ENCODE measurements at places on chromosomes 11 and 22.

GRCh38 chr11:65927904-65928397, 8.7 kb downstream of the DRAP1 start:
- DNase-seq, result peak; percentile 71

DNA sequence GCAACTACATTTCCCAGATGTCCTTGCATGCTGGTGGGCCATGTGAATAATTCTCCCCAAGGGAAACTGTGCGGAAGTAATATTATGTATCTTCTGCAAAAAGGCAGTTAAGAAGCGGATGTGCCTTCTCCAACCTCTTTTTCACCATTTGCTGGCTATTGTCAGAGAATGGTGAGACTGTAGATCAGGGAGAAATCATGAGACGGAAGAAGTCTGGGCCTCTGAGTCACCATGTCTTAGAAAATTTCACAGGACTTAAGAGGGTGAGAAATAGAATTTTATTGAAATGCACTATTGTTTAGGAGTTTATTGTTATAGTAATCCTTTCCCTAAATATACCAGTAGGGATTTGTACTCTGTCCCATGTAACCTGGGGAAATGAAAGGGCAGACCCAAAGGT, 298.7 kb upstream of the ZC3H12C start:
- no peak for DNase-seq

GRCh38 chr11:104198576-104198975, 34.6 kb upstream of the PDGFD start:
- no peak for DNase-seq

GRCh38 chr11:102546427-102546826, 15.9 kb upstream of the MMP7 start:
- DNase-seq, result no peak

DNA sequence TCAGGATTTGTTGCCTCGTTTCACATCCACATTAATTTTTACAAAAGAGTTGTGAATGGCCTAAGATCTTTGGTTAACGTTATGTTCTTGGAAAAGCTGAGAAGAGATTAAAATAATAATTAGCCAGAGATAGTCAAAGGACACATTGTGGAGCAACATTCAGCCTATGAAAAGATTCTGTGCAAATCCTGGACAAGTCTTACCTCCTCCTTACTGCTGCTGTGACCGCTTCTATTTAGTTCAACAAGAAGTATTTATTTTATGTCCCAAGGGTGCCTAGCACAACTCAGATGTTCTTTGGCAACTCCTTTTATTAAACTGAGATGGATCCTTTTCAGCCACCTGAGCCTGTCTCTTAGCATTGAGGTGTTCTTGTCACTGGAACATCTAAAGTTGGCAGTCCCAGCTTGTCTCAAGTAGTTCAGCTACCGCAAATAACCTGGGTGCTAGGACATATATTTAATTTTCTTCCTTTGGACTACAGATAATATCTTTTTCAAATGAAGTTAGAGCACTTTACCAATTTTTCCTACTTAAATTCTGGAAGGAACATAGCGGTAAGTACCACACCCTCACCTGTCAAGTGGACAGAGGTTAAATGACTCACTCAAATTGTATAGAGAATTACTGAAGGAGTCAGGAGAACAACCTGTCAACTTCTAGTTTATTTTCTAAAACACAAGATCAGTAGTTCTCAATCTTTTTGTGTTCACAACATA, 80.5 kb upstream of the CHRM4 start:
- no peak for DNase-seq

- no peak for DNase-seq
Measured at GRCh38 chr22:50276143-50276542, 6.0 kb upstream of the MAPK11 start.

DNA sequence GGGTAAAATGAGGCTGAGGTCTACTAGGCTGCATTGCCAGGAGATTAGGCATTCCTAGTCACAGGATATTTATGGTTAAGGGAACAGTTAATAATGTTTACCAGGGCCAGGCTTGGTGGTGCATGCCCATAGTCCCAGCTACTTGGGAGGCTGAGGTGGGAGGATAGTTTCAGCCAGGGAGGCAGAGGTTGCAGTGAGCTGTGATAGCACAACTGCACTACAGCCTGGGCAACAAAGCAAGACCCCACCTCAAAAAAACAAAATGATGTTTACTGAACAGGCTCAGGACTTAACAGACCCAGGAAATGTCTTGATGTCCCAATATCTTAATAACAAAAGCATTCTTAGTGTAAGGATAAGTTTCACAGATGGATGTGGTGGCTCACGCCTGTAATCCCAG, 2.8 kb upstream of the MRPL16 start:
- no peak for DNase-seq

Measured in activated gamma-delta T cell treated with anti-CD3 and anti-CD28 coated beads, Interleukin-2, amount 50 U/mL, for 16 hours (primary cell).